ENCODE measurements at places on chromosomes 13 and 19. TPM values are rescaled to one million over a fixed set of nuclear protein-coding genes. Genes with fewer than 3 reads are reported as not detected.

The C19orf73 gene
- 1.9 TPM for total RNA-seq

The FPR3 gene
- total RNA-seq: not detected

The CCDC169 gene
- 1.5 TPM for total RNA-seq

The TMTC4 gene
- 17.1 TPM for total RNA-seq

The MUC16 gene
- 0.26 TPM for total RNA-seq

The KCNN1 gene
- not detected for total RNA-seq

The SPACA7 gene
- total RNA-seq: not detected

The EFNB2 gene
- total RNA-seq: 11.3 TPM

The LIM2 gene
- total RNA-seq: not detected

The ZNF681 gene
- total RNA-seq: 1.1 TPM

The AMER2 gene
- not detected for total RNA-seq

The KLK11 gene
- 52.0 TPM for total RNA-seq

The ZNF714 gene
- 7.3 TPM for total RNA-seq

The POU4F1 gene
- total RNA-seq: not detected

The NOTCH3 gene
- total RNA-seq: 140 TPM

The BBC3 gene
- total RNA-seq: 6.3 TPM

The PSG11 gene
- total RNA-seq: not detected

The FOSB gene
- 3.6 TPM for total RNA-seq

The CYP4F3 gene
- total RNA-seq: 2.9 TPM

The GRK1 gene
- not detected for total RNA-seq

The LAIR1 gene
- not detected for total RNA-seq

The CD79A gene
- total RNA-seq: not detected

The PTPRH gene
- 3.9 TPM for total RNA-seq
